Vagina (tissue), 2 donors: ENCODE measurements at places on chromosomes 12 and 14.

GRCh38 chr12:54917001-54917488, 62.7 kb downstream of the MUCL1 start:
- no peak for DNase-seq

GRCh38 chr14:49732896-49733295, 35.1 kb upstream of the KLHDC2 start:
- DNase-seq = no peak

DNA sequence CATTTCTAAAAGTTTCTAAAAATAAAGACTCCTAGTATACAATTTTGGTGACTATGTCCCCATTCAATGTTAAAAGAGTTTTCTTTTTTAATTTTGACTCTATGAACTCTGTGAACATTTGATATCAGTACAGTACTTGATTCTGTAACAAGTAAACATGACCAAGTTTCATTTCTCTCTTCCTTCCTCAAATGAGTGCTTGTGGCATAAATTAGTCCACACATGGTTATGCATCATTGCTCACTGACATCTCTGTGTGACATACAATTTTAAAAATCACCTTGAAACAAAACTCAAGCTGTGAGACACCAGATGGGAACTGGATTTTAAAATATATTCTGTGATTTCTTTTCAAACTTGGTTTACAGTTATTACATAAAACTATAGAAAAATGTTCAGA, 253.9 kb upstream of the MDGA2 start:
- DNase-seq = no peak

DNA sequence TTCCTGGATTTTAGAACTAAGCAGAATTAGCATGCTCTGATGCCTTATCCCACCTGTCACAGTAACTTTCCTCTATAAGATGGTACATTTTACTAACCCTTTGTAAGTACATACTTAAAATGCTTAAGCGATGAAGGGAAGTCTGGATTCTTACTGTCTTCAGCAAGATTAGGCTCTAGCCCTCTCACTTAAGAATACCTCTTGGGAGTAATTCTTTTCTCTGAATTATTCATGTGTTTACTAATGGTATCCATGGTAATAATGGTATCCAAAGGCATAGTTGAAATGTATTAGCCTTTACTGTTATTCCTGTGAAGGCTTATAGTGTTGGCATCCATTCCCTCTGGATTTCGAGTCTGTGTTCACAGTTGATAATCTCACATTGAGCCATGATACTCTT, 176.9 kb downstream of the MON2 start:
- no peak for DNase-seq

DNA sequence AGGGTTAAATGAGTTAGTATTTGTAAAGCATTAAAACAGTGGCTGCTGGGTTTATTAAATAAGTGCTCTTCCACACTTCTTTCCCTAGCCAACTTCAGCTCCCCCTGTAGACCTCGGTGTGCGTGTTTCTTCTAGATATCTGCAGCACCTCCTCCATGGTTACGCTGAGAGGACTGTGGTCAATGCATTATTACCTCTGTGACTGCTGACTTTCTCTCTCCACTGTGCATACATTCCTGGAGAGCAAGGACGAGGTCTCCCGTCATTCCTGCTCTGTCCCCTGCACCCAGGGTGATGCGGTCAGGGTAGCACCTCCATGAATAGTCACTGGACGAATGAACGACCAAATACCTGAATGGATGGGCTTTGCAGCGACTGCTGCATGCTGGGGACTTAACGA, 44.6 kb downstream of the ZFP36L1 start:
- no peak for DNase-seq

DNA sequence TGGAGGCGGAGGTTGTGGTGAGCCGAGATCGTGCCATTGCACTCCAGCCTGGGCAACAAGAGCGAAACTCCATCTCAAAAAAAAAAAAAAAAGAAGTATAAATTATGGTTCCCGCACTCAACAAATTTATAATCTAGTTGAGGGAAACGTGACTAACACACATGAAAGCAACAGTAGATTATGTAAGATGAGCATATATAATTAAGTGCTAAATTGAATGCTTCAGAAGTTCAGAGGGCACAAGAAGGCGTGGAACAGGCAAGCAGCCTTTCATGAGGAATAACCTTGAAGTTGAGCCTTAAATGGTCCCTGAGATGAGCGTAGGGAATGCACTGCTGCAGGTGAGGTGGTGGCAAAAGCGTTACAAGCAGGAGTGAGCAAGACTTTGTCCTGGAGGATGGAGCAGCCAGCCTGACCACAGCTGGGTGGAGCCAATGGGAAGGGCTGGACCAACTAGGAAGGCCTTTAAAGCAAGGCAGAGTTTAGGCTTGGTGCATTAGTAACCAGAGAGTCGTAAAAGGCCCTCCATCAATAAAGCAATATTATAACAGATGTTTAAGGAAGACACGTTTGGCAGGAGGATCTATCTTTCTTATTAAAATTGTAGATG, 30.6 kb upstream of the TUBA1A start:
- no peak for DNase-seq

GRCh38 chr14:92540472-92541048, 27.0 kb downstream of the RIN3 start:
- DNase-seq = no peak

GRCh38 chr12:96743606-96744005, 163.5 kb upstream of the NEDD1 start:
- no peak for DNase-seq

DNA sequence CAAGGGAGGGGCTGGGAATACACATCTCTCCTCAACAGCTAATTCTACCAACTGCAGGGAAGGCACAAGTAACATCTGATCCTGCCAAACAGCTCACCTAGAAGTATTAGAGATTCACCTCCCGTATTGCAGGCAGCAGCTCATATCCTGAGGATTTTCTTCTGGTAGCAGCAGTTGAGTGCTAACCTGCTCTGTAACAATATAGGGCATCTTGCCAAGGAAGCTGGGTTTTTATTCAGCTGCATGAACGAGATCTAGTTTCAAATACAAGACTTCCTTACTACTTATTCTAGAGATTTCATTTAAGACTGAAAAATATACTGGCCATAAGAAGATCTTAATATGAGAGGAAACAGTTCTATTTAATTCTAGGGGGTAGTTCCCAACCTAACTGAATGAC, 261.4 kb upstream of the USP15 start:
- DNase-seq = no peak

GRCh38 chr14:94462219-94462551, 9.6 kb upstream of the SERPINA11 start:
- no peak for DNase-seq
